Cortex of kidney (tissue), 1 donor: ENCODE measurements at places on chromosomes 12 and 14.

- DNase-seq: no peak
These were observed 3.0 kb upstream of the SRSF9 start for GRCh38 chr12:120472521-120472920.

GRCh38 chr14:104940526-104941150, 16.0 kb downstream of the PLD4 start:
- DNase-seq: no peak

DNA sequence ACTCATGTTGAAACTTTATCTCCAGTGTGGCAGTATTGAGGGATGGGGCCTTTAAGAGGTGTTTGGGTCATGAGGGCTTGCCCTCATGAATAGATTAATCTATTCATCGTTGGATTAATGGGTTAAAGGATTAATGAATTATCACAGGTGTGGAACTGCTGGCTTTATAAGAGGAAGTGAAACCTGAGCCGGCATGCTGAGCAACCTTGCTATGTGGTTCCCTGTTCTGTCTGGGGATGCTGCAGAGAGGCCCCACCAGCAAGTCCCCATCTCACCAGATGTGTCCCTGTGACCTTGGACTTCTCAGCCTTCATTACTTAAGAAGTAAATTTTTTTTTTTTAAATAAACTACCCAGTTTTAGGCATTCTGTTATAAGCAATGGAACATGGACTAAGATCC, 109.6 kb downstream of the DYRK2 start:
- no peak for DNase-seq

DNA sequence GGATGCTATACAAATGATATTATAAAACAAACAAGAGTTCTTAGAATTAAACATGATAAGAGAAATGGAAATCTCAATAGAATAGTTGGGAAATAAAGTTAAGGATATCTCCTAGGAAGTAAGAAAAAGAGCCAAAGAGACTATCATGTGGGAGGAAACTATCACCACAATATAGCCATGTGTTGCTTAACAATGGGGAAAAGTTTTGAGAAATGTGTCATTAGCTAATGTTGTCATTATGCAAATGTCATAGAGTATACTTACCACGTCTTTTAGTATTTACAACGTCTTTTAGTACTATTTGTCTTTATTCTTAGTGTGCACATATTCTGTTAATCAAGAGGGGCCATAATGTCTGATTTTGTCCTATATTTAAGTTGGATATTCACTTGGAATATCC, 58.7 kb downstream of the ZNF641 start:
- no peak for DNase-seq

- no peak for DNase-seq
These were observed 83.5 kb downstream of the PAPOLA start for GRCh38 chr14:96585672-96586013.

DNA sequence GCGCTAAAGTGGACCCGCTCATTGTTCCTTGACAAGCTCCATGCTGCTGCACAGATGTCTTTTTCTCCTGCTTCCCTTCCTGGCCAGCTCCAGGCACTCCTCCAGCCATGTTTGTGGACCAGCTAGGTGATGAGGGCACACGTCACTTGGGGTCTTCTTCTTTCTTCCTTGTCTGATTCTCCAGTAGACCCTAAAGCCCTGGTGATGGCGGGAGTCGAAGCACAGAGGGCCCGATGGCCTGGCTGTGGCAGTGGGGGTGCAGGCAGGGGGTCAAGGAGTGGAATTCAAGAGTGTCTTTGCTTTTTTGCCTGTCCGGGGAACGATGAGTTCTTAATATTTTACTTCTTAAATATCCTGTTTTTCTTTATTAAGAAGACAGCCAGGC, 23.0 kb upstream of the AMN start:
- DNase-seq: no peak
